ENCODE measurements at places on chromosomes 3 and 15. TPM values are rescaled to one million over a fixed set of nuclear protein-coding genes. Genes with fewer than 3 reads are reported as not detected.

DNA sequence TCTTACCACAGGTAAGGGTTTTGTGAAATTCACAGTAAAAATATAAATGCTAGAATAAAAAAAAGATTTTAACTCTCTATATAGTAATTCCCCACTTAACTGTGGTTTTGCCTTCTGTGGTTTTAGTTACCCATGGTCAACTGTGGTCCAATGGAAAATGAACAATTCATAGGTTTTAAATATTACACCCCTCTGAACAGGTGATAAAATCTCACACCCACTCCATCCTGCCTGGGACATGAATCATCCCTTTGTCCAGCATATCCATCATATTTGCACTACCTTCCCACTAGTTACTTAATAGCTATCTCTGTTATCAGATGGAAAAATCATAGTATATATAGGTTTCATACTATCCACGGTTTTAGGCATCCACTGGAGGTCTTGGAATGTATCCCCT lies 49.2 kb downstream of the HDGFL3 start:
- no peak for DNase-seq

DUOXA2 gene
- total RNA-seq: not detected

RLBP1 gene
- 0.52 TPM for total RNA-seq

GRCh38 chr3:73502609-73503583 lies 121.8 kb downstream of the PDZRN3 start:
- no peak for DNase-seq

- DNase-seq: no peak
Measured at GRCh38 chr15:78350058-78350457, 9.9 kb downstream of the CRABP1 start.

GRCh38 chr3:128394033-128394432 lies 72.7 kb downstream of the DNAJB8 start:
- no peak for DNase-seq

DNA sequence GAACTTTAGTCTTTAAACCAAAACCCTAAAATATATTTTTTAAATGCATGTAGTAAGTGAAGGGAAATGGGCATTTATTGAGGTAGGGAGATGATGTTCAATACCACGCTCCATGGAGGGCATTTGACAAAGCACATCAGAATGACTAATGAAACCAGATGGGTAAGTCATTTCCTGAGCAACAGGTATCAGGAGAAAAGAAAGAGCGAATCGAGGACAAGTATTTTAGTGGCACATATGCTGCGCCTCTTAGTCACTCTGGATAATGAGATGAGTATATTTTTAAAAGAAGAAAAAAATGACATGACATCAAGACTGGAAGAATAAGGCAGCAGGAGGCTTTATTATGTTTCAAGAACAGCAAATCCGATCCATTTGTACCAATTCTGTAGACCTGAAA lies 129.0 kb upstream of the ARHGEF3 start:
- no peak for DNase-seq

EXD1 gene
- not detected for total RNA-seq

- no peak for DNase-seq
Measured at GRCh38 chr15:67000896-67001295, 64.5 kb upstream of the SMAD3 start.

GRCh38 chr3:69411346-69411745 lies 25.5 kb upstream of the FRMD4B start:
- DNase-seq: no peak

DNA sequence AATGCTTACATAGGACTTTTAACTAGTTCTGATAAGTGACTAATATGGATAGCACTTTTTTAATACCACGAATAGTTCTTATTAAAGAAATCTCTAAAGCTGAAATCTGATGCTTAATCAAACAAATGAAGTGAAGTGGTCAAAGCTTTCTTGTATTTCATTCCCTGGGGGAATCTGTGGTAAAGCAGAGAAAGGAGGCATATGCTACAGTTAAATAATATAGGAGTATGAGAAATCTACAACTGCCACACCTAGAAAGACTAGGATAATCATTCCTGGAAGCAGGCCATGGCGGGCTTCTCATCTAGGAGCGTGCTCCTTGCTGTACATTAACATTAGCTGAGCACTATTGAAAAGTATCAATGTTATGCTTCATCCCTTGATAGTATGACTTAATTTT lies 835.7 kb downstream of the OTOL1 start:
- no peak for DNase-seq

FOXL2NB gene
- not detected for total RNA-seq

CCDC80 gene
- not detected for total RNA-seq

DNA sequence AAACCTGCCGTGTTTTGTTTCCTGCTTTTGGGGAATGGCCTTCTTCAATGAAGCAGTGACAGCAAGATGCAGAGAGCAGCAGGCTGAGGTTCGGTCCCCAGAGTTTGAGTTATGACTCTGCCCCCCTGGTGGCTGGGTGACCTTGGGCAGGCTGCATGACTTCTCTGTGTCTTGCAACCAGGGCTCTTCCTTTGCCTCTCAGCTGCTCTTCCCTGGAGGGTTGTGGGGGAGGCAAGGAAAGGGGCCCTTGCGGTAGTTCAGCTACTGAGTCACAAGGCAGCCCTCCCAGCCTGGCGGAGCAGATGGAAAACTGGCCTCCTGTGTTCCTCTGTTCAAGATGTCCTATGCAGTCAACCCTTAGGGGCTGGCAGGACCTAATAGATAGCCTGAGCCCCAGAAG lies 17.1 kb downstream of the CTXND1 start:
- DNase-seq: peak; percentile 26

BLOC1S6 gene
- 49.7 TPM for total RNA-seq

GRCh38 chr15:33314069-33314468 lies 3.3 kb downstream of the RYR3 start:
- DNase-seq: no peak

DNA sequence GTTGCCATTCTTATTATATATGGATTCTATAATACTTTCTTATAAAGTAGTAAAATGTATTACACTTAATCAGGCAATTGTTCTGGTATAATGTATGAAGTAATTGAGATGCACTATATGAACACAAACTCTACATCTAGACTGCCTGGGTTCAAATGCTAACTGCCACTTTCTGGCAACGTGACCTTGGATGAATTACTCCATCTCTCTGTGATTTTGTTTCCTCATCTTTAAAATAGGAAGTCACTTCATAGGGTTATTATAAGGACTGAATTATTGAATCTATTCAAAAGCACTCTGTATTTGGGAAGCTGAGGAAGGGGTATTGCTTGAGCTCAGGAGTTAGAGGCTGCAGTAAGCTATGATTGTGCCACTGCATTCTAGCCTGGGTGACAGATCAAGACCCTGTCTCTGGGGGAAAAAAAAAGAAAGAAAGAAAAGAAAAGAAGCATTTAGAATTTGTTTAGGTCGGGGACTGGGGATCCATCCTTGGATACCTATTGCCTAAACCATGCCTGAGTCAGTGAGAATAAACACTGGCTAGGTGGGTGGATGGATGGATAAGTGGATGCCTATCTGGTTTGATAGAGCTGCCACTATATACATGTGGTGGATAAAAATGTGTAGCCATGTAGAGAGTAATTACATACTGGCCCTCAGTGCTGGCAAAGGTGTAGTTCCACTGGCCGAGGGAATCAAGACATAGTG lies 2.5 kb downstream of the TM4SF1 start:
- DNase-seq: no peak

DNA sequence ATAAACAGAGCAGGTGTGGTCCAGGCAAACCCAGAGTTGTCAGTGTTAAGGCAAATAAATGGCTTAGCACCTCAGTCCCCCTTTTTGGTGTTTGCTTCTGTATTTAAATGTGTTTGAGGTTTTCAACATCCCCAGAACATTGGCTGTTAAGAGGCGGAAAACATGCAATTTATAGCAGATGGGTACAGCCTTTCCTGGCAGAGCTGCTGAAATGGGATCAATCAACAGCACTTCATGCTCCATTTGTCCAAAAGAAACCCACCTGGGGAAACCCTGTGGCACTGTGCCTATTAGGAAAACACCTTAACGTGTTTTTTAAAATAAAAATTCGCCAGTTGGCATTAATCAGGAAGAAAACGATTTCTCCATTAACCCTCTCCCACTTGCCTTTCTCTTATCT lies 135.4 kb downstream of the MCTP2 start:
- DNase-seq: no peak

- DNase-seq: no peak
Measured at GRCh38 chr15:57251308-57251707, 125.0 kb upstream of the CGNL1 start.

DNA sequence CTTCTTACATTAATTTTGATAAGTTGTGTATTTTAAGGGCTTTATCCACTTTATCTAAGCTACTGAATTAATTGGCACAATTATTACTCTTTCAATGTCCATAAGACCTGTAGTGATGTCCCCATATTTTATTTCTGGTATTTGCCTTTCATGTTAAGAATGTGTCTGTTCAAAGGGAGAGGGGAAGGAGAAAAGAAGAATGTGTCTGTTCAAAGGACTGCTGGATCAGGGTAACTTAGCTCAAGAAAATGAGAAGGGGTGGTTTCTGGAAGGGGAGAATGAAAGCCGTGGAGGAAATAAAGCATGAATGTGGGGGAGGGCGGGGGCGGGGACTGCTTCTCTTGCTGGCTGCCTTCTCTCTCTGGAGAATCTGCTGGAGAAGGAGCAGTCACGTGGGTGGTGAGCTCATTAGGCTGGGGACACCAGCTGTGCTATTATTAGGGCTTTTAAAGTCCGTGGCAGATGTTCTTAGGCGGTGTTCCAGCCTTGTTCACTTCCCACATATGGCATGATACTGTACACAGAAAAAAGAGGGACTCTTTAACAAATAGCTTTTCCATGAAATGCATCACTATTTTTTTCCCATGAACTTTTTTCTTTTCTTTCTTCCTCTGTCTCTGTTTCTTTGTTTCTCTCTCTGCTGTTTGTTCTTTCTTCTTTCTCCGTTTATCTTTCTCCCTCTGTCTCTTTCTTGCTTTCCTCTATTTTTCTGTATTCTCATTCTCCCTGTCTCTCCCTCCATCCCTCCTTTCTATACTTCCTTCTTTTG lies 63.7 kb upstream of the ULK4 start:
- no peak for DNase-seq

LARP6 gene
- total RNA-seq: not detected

NTRK3 gene
- total RNA-seq: 0.51 TPM

DNA sequence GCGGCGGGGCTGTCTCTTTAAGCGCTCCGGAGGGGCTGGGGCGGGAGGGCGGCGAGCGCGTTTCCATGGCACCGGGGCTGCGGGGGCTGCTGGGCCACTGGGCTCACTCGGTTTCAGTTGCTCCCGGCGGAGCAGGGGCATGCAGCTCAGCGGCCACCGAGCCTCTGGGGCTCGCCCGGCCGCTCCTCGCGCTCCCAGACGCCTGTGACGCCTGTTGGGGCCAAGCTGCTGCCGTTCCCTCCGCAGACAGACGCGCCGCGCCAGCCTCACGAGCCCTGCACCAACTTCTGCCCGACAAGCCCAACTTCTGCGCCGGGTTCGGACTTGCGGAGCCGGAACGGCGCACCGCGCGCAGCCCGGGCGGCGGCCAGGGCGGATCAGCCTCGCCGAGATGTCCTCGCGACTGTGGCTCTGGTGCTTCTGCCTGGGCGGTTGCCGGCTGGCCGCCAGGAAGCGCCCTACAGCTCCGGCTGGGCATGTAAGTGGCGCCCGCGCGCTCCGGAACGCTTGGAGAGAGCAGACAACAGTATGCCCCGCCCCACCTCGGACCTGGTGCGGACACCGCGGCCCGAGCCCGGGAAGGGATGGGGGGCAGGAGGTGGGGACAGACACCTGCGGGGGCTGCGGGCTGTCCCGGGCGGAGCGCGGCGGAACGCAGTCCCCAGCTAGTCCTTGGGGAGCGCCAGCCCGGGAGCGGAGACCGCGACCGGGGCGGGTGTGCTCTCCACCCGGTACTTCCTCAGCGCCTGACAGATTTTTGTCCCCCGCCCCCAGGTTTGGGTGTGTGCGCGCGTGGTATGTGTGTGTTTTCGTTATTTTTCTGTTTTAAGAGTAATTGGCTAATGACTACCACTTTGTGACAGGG lies 154.1 kb upstream of the GOLIM4 start:
- DNase-seq: peak; percentile 25

ZCWPW2 gene
- 0.16 TPM for total RNA-seq

DNA sequence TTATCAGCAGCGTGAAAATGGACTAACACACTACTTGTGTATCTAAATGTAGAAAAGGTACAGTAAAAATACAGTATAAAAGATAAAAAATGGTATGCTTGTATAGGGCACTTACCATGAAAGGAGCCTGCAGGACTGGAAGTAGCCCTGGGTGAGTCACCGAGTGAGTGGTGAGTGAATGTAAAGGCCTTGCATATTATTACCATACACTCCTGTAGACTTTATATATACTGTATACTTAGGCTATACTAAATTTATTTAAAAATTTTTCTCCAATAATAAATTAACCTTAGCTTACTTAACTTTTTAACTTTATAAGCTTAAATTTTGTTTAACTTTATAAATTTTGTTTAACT lies 67.2 kb upstream of the TSPAN3 start:
- no peak for DNase-seq

GRCh38 chr15:40932156-40932555 lies 3.0 kb downstream of the DLL4 start:
- no peak for DNase-seq

DNA sequence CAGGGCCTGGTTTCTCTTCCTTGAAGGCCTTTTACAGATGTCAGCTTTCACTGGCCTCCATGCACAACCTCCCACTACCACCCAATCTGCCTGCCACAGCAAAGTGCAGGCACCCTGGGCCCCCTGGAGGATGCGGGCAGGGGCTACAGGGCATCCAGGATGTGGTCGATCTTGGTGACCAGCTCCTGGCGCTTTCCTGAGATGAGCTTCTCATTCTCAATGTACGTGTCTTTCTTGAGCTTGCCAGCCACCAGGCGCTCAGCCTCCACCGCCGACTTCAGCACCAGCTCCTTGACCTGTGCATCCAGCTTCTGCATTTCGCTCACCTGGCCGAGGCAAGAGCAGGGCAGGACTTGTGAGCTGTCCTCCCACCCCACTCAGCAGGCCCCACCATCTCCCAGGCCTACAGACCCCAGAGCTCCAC lies 30.3 kb downstream of the RPN1 start:
- DNase-seq: no peak

GRCh38 chr3:4976109-4976508 lies 3.1 kb upstream of the BHLHE40 start:
- peak; percentile 47 for DNase-seq

DNA sequence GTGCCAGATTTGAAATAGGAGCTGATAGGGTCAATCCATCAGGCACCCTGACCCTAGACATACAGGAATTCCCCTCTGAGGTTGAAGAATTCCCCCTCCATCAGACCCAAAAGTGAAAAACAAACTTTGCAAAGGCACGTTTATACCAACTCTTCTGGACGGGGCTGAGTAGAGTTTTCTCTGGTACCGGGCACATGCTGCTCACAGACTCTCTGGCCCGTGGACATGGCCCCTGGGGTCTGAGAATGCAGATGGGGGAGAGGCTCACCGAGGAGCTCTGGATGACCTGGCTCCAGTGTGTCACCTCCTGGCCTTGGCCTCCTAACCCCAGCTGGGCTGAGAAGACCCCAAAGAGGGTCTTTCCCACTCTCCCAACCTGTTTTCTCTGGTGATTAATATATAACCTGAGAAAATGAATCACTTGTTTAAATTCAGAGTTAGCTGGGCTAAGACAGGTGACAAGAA lies 11.2 kb upstream of the LIPC start:
- no peak for DNase-seq

DNA sequence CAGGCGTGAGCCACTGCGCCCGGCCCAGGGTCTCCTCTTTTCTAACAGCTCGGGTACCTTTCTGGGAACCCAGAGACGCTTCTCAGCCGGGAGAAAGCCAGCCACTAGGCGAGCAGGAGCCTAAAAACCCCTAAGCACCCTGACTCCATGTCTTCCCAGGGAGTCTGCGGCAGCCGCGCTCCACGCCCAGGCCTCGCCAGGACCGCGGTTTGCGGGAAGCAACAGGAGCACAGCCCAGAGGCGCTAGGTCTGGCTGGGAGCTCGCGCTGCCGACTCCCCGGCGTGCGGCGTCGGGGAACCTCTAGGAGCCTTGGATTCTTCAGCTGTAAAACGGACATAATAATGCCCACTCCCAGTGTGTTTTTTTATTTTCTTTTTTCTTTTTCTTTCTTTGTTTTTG lies 1.0 kb upstream of the LAMP3 start:
- no peak for DNase-seq

All from activated T-helper 2 cell treated with anti-CD3 and anti-CD28 coated beads, Interferon-gamma antibody, Interleukin-2, Interleukin-4, amounts not matched to agents 10 μg/mL and 5 μg/mL and 100 μg/mL, durations not matched to agents 14 hours and 24 hours and 36 hours (primary cell).